Midbrain (tissue), 1 donor: ENCODE measurements at places on chromosomes 7 and 10.

GRCh38 chr7:73770002-73770859 is at the start of gene CLDN3:
TSS of gene CLDN3 (minus strand) at chr7:73770270. CDS start at chr7:73770049, 221 bp downstream.
- DNase-seq: no peak

GRCh38 chr10:60943316-60944057 is 498 bp downstream of the RHOBTB1 start:
- peak; percentile 62 for DNase-seq

GRCh38 chr7:149869291-149869650 is 4.5 kb upstream of the ATP6V0E2 start:
- no peak for DNase-seq

DNA sequence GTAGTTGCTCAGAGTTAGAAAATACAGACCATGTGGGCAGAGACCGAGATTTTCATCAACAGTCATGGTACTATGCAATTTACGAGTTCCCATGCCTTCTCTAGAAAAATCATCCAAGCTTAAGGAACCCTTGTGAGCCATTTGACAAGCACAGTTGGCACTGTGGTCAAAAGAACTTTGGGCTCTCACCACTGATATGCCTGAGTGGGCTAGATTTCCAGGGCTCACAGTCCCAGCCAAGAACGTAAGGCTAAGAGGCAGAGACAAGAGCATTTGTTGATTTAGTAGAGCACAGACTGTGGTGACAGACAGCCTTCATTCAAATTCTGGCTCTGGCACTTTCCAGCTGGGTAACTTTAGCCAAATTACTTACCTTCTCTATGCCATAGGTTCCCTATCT is 407.0 kb downstream of the SORCS1 start:
- DNase-seq: no peak

GRCh38 chr10:13997650-13998049 is 333.1 kb downstream of the FRMD4A start:
- DNase-seq: no peak

GRCh38 chr7:148723166-148723559 is 24.5 kb downstream of the CUL1 start:
- no peak for DNase-seq

DNA sequence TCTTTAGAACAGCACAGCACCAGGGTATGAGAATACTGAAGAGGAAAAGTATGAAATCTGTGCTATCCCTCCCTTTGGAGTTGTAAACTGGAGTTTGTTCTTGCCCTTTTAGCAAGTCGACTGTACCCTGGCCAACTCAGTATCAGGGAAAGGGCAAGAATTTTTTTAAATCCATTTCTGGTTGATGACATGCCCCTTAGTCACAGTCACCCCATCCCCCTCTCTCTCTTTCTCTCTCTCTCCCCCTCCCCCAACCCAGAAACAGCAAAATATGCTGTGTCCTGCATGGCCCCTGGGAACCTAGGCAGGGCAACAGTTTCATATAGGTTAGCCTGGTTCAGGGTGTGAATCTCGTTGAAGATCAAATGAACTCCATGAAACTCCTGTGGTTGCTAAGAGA is 177.7 kb upstream of the ADO start:
- no peak for DNase-seq

GRCh38 chr7:150742286-150742968 is 5.2 kb downstream of the GIMAP5 start:
- DNase-seq: no peak

DNA sequence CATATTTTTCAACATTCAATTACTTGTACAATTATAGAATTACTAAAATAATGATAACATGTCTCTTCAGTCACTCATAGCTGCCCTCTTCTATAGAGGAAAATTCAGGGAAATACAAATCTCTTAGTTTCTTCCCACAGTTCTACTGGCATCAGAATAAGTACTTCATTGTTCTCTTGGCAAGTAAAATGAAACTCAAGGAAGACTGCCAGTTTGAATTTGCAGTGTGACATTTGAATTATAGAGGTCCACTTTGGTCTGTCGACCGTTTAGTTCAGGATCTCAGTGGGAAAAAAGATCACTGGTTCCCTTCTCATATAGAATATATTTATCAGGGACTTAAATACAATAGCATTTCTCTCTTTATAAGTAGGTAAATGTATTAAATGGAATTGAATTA is 114.5 kb downstream of the PON1 start:
- peak; percentile 76 for DNase-seq

DNA sequence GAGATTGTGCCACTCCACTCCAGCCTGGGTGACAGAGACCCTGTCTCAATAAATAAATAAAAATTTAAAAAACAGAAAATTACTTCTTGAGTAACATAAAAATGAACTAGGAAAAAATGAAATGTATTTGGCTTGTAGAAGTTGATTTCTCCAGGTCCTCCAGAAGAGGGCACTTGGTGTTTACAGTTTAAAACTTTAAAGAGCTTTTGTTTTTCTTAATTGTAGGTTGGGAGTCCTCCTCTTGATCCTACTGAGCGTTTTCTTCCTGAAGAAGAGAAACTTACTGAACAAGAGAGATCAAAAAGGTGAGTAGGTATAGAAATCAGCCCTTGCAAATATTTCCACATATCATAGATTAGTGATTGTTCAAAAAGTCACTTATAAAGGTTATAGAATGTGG is 16.2 kb downstream of the KIFBP start:
- no peak for DNase-seq

- no peak for DNase-seq
Measured at GRCh38 chr10:84026821-84027257, 112.5 kb upstream of the GHITM start.

GRCh38 chr7:142557971-142558582 is 191.2 kb upstream of the PRSS1 start:
- DNase-seq: peak; percentile 3

DNA sequence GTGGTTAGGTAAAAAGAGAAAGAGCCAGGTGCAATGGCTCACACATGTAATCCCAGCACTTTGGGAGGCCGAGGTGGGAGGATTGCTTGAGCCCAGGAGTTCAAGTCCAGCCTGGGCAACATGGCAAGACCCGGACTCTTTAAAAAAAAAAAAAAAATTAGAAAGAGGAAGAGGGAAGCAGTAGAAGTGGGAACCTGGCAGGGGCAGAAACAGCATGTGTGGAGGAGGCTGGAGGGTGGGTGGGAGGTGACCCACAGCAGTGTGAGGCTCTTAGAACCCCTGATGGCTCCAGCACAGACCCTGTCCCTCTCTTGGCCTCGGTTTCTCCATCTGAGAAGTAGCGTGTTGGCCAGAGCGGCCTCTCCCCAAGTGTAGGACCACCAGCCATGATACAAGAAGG is 4.9 kb upstream of the CCL24 start:
- no peak for DNase-seq

GRCh38 chr10:95741807-95742467 is 14.0 kb upstream of the ENTPD1 start:
- no peak for DNase-seq

DNA sequence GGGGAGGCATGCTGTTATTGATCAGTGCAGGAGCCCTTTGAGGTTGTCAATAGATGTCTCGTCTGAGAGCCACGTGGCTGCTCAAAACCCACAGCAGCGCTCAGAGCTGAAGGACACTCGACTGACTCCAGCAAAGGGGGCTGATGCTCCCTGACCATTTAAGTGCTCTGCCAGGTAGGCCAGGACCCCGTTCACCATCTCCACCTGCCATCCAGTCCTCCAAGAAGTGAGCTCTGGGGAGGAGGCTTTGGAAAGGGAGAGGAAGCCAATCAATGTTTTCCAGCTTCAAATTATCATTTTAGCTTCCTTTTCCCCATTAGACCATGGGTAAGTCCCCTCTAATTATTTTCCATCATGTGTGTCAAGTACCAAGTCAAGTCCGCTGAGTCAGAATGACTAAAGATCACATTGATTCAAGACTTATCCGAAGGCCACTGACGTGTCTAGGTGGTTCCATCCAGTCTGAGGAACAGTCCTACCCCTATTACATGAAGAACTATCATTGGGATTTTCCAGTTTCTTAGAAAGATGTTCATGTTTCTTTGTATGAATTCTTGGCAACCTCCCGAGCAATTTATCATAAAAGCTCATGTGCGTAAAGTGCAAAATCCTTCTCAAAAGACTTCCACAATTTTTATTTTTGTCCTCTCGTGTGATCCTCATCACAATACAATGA is 302.6 kb upstream of the LYZL1 start:
- no peak for DNase-seq

- DNase-seq: no peak
Measured at GRCh38 chr7:149717481-149717880, 55.9 kb downstream of the ZNF467 start.

DNA sequence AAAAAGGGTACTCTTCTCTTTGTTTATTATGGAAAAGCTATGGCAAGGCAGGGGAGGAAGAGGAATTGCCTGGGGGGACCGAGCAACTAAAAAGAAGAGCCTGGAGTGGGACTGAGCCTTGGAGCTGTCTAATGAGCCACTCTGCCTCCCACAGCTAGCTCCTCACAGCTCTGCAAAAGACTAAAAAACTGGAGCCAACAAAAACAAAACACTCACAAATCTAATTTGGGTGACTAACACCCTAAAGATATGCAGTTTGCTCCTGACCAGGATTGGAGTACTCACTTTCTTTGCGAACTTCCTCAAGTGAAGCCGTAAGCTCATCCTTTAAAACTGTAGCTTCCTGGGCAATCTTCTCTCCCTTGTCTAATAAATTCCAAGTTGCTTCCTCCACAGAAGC is 89.4 kb downstream of the CTNNA3 start:
- DNase-seq: no peak

DNA sequence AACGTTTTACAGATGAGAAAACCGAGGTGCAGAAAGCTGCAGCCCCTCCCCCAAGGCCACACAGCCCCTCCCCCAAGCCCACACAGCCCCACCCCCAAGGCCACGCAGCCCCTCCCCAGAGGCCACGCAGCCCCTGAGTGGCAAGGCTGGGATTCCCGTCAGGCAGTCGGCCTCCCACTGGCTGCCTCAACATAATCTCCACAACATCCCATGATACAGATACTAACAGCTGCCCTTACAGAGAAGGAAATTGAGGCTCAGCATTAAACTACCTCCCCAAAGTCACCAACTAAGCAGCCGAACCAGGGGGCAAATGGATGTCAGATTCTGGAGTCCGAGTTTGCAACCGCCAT is 15.9 kb downstream of the SH3PXD2A start:
- DNase-seq: no peak

GRCh38 chr7:41581041-41581440 is 121.8 kb downstream of the INHBA start:
- DNase-seq: no peak

DNA sequence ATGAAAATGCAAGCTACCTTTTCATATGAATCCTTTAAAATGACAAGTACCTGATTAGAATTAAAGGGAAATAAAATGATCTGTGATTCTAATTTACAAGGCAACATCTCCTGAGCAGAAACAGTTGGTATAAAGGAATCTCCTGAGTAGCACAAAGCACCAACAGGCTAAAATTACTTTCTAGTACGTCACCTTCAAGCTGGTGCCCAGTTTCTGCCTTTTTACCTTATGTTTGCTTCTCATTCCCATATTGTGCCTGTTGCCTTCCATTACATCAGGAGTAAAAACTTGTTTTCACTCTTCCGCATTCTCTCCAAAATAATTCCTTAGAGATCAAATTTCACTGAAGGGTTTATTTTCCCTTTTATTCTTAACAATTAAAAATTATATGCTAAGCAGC is 587.1 kb upstream of the KCND2 start:
- DNase-seq: no peak

GRCh38 chr10:33032654-33033151 is 74.7 kb upstream of the ITGB1 start:
- no peak for DNase-seq

DNA sequence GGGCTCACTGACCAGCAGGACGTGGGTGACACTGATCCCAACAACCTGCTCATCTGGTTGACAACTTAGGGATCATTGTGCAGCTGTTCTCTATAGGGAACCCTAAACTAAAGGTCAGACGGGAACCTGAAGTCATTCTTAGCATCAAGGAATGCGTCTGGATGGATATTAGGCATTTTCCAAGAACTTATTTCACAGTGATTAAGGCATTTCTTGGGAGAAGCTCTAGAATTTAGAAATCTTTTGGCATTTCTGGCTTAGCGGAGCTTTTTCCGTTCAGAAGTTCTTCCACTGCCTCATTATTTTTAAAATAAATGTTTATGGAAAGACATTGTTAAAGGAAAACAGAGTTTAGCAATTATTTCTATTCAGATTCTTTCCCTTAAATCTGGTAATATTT is 303.3 kb upstream of the IGFBP3 start:
- no peak for DNase-seq

DNA sequence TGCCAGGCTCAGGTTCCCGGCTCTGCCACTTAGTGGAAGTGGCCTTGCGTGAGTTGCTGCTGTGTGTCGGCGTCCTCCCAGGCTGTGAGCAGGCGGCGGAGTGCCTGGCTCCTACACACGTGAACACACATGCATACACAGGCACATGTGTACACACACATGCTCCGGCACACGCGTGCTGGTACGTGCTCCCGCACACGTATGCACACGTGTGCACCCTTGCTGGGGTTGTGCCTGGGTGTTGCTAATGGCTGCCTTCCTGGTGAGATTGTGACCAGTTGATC is 107.6 kb downstream of the INPP5A start:
- DNase-seq: no peak

- no peak for DNase-seq
Measured at GRCh38 chr10:49598164-49598856, 11.8 kb upstream of the SLC18A3 start.

DNA sequence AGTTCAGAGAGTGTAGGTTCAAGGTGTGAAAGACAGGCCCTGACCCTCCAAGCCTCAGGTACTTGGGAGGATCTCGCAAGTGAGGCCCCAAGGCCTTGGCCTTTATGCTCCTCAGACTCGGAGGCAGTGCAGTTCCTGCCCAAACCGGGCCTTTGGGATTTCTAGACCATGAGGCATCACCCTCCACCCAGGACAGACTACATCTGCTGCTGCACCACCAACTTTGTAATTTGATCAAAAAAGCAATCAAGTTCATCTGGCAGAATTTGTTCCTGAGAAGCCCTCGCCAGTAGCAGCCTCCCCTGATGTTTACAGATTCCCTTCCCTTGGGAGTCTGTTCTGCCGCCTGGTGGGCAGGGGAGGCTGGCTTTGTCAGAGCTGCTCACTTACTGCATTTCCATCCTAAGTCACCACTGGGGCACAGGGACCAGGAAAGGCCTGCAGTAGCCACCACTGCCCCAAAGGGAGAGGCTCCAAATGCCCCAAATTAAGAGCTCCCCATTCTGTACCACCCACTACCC is 2.1 kb downstream of the CAMK2G start:
- no peak for DNase-seq

- DNase-seq: no peak
Measured at GRCh38 chr10:110527731-110528171, 30.0 kb downstream of the DUSP5 start.

GRCh38 chr10:130493021-130493420 is 356.8 kb downstream of the GLRX3 start:
- DNase-seq: no peak
